ENCODE measurements at places on chromosomes 11 and 22.
A peak's percentile ranks its signal among the peaks of the same experiment; 100 is the strongest.

DNA sequence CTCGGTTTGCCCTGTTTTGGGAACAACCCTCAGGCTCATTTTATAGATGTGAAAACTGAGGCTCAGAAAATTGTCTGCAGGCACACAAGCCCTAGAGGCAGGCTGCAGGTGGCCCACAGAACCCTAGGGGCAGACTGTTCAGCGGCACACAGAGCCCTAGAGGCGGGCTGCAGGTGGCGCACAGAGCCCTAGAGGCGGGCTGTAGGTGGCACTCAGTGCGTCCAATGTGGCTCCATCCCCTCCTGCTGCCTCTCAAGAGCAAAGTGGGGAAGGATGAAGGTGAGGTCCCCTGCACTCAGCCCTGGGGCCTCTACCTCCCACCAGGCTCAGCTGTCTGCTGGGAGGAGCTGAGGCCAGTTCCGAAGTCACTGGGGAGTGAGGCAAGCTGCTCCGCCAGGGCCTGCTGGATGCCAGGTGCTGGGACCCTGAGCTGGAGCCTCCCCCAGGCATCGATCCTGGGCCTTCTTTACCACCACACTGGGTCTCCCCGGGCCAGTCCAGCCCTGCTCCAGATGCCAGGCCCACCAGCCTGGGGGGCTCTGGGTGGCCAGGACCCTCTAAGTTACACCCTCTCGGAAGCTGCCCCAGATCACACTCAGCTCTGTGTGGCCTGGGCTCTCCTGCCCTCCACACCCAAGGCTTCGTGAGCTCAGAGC is 2.3 kb downstream of the ACY3 start:
- no peak for DNase-seq

DNA sequence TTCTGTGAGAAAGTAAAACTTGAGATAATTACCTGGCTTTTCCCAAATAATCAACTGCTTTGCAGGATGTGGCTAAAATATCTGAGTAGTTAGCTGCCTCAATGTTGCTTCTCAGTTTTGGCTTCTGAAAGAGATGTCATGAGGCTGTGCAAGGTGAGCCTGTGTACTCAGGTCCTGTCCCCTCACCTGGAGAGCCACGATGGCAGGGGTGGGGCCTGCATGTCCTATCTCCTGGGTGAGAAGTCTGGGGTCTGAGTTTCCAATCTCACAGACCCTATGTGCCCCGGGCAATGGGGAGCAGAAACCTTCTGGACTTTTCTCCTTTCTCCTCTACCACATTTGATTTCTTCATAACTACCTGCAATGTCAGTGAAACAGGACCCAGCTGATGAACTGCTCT is 338.6 kb upstream of the B3GAT1 start:
- no peak for DNase-seq

GRCh38 chr11:85052636-85053035 is 574.5 kb downstream of the DLG2 start:
- peak; percentile 10 for DNase-seq

DNA sequence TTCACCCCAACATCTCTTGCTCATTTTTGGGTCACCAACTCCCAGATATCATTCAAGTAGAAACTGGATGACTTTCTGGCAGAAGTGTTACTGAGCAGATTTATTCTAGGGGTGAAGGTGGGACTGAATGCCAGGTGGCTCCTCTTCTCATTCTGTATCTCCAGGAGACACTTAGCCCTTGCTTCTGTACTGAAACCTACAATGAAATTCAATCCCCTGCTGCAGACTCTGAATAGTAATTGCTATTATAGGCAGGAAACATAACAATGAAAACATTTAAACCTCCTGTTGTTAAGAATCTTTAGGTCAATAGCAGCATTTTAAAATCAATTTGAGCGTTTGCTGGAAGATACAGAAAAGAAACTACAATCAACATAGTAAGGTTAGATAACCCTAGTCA is 879.4 kb upstream of the TENM4 start:
- DNase-seq, result no peak

DNA sequence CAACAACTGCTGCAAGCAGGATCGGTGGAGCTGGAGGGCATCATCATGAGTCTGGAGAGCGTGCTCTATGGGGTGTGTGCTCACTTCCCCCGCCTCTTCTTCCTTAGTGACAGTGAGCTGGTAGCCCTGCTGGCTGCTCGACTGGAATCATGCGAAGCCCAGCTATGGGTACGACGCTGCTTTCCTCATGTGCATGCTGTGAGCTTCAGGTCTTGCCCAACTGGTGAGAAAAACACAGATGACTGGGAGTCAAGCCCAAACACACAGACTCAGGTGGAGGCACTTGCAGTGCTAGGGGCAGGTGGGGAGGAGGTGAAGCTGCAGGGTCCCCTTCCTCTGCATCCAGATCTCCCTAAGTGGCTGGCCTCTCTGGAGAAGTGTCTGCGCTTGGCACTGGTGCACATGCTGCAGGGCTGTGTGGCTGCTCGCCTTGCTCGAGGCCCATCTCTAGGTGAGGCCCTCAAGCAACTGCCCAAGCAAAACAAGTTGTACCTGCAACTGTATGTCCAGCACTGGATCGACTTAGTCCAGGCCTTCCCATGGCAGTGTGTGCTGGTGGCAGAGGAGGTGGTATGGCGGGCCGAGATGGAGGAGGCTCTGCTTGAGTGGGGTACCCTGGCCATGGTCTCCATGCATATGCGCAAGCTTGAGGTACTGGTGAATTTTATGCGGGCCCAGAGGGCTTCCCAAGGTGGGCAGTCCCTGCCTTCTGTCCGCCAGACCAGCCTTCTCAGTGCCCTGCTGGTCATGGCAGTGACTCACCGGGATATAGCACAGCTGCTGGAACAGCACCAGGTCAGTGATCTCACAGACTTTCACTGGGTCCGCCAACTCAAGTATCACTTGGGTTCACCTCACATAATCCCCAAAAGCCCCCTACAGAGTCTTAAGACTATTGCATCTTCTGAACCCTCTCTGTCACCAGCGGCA is 48.1 kb downstream of the DNHD1 start:
- DNase-seq, result peak; percentile 4

DNA sequence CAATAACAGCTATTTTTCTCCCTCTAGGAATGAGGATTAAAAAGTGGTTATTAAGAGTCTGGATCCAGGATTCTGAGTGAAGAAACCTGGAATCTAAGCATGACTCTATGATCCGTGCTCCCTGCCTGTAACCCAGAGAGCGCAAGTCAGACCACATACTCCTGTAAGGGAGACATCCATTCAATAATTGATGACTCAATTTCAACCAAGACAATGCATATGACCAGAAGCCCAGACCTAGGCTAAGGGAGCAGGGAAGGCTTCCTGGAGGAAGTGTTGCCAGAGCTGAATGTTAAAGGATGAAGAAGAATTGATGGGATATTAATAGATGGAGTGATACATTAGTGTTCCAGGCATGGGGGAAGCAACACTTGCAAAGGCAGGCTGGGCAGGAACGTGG is 13.8 kb upstream of the PAMR1 start:
- peak; percentile 33 for DNase-seq

DNA sequence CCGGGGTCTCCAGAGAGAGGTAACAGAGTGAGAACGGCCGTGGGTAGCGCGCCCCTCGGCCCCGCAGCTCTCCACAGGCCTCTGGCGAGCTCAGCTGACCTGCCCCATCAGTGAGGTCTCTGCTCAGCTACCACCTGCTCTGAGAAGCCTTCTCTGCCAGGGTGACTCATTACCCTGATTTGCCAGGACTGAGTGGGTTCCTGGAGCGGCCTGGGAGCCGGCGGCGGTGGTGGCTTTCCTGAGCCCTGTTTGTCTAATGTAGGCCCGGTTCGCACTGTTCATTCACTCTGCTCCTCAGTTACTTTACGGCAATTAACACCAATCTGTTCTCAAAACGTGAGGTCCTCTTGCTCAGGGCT is 351.0 kb upstream of the B3GAT1 start:
- DNase-seq, result no peak

GRCh38 chr22:27517361-27518155 is 284.0 kb downstream of the MN1 start:
- DNase-seq, result no peak

DNA sequence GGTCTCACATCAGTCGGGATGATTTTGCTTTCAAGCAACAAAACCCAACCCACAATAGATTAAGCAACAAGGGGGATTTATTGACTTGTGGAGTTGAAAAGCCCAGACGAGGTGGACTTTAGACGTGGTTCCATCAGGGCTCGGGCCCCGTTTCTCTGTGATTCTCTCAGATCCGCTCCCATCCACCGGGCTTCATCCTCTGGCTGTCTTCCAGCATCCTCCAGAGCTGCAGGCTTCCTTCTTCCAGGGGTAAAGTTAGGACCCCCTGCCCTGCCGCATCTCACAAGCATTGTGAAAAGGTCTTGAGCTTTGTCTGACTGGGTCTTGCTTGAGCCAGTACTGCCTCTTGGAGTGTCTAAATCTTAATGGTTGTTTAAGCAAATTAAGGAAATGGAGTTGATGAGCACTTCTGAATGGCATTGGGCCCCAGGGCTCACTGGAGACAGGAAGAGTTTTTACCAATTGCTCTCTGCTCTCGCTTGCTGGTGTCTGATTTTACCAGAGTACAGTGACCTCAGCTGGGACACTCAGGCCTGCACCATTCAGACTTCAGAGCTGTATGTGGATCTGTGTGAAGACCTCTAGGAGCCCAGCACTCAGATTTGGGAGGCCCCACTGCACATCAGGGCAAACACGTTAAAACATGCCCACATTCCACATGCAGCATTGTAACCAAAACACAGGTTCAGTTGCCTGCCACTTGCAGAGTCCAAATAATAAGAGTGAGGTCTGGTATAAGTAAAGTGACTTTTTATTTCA is 13.5 kb upstream of the FTH1 start:
- DNase-seq, result no peak

DNA sequence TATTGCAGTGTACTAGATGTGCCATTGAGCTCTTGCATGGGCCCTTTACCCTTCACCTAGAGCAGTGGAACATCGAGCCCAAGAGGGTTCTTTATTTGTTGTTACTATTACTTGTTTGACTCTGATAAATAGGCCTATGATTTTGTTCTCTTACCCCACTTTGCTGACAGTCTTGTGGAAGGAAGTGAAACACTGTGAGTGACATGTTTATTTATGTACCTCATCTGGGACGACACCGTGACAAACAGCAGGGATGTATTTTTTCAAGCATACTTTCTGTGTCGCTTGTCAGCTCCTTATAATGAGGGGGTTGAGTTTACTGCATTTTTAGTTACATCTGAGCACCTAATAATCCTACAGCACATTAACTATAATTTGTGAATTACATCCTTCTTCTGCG is 1010.3 kb upstream of the TENM4 start:
- no peak for DNase-seq

GRCh38 chr11:78372114-78372768 is 45.4 kb downstream of the GAB2 start:
- DNase-seq, result no peak

DNA sequence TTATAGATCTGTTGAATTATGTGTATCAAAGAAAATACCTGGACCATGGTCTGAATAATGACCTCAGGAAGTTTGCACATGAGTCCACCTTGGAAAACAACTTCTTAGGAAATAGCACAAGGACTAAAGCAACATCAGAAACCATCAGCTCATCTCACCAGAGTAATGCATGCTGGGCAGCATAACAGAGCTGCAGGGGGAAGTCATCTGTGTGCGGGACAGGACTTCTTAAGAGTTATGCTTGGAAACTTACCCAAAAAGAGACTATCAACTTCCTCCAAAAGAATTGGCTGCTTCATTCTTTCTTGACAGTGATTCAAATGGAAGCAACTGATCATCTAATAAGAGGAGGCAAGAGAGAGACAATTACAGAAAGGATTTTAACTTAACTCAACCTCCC is 2.5 kb downstream of the OR56B4 start:
- DNase-seq, result no peak

- no peak for DNase-seq
Measured at GRCh38 chr11:112724496-112724790, 236.8 kb upstream of the NCAM1 start.

GRCh38 chr22:22203048-22203971 is 41.3 kb upstream of the VPREB1 start:
- no peak for DNase-seq

DNA sequence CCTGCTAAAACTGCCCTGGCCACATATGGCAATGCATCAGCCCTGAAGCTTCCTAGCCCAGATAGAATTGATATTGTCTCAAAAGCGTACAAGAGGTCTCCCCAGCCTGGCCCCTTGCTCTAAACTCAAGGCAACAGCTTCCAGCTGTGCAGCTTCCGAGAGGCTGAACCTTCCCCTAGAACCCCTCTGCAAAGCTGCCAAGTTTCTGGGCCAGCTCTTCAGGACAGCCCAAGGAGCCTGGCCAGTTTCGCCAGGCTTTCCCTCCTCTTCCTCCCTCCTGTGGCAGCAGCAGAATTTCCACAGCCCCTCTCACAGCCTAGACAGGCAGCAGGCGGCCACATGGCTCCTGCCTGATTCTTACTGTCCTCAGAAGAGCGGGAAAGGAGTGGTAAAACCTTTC is 34.5 kb downstream of the NUMA1 start:
- DNase-seq, result no peak

DNA sequence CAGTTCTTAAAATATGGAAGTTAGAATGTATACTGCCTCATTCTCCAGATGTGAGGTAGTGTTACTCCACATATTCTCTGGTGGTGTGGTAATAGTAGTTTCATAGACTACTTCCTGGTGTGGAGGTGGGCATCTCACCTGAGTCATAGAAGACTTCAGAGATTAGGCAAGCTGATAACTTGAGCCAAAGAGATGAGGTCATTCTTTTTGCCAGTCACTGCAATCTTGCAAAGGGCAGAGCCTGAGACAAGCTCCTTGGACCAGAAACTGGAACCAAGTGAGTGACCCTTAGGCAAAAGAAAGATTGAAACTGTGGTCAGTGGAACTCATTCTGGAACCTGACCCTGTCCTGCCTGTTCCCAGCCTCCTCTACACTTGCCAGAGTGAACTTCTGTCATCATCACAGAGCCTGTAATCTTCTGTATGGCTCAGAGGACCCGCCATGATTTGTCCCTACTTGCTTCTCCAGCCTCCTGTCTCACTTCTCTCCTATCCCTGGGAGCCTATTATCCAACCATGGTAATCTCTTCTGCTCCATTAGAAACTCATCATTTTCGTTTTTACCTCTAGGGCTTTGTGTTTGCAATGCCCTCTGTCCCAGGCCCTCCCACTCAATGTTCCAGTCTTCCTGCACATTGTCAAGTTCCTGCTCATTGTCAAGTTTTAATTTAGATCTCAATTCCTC is 10.6 kb upstream of the CCDC83 start:
- peak; percentile 13 for DNase-seq

- DNase-seq, result no peak
Measured at GRCh38 chr11:86251345-86251744, 6.8 kb downstream of the EED start.

DNA sequence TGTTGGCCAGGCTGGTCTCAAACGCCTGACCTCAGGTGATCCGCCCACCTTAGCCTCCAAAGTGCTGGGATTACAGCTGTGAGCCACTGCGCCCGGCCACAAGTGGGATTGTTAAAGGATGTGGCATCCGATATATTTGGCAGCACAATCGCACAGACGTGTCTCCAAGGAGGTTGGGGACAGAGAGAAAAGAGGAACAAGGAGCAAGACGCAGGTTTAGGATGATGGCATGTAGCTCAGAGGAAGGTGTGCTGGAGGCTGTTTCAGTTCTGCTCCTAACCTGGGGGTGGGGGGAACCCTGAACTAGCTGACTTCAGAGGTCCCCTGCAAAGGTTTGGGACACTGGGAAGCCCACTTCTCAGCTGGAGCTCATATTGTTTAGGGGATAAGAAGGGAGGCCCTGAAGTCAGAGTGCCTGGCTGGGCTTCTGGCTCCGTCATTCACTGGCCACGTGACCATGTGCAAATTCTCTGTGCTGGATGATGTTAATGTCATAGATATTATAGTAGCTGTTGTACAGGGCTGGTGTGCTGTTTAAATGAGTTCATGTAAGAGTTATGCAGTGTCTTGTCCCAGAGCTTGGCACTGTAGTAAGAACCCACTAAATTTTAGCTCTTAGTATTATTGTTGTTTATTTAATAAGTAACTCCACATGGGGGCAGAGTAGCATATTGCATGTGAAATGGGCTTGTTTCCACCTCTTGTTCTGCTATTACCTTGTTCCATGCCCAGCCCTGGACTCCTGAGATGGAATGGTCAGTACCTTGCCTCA is 129.7 kb downstream of the ST3GAL4 start:
- DNase-seq, result peak; percentile 64
